Activated naive CD8-positive, alpha-beta T cell treated with anti-CD3 and anti-CD28 coated beads for 36 hours (primary cell): ENCODE measurements at places on chromosomes 13 and 19. TPM values are rescaled to one million over a fixed set of nuclear protein-coding genes. Genes with fewer than 3 reads are reported as not detected.

The CEACAM20 gene
- not detected for total RNA-seq

The CCDC8 gene
- total RNA-seq, result 0.08 TPM

The ZNF709 gene
- 1.7 TPM for total RNA-seq

The CBLC gene
- not detected for total RNA-seq

The CDX2 gene
- not detected for total RNA-seq

The PSG6 gene
- not detected for total RNA-seq

The LGI4 gene
- total RNA-seq, result not detected

The FCGBP gene
- 8.0 TPM for total RNA-seq

The SPRED3 gene
- total RNA-seq, result 0.74 TPM

The ZNF787 gene
- 34.2 TPM for total RNA-seq

The RAVER1 gene
- 107 TPM for total RNA-seq

The ZNF486 gene
- total RNA-seq, result 15.4 TPM

The ZNF844 gene
- 4.8 TPM for total RNA-seq

The SLC5A5 gene
- 1.5 TPM for total RNA-seq
